ENCODE measurements at places on chromosomes 6 and 20.

DNA sequence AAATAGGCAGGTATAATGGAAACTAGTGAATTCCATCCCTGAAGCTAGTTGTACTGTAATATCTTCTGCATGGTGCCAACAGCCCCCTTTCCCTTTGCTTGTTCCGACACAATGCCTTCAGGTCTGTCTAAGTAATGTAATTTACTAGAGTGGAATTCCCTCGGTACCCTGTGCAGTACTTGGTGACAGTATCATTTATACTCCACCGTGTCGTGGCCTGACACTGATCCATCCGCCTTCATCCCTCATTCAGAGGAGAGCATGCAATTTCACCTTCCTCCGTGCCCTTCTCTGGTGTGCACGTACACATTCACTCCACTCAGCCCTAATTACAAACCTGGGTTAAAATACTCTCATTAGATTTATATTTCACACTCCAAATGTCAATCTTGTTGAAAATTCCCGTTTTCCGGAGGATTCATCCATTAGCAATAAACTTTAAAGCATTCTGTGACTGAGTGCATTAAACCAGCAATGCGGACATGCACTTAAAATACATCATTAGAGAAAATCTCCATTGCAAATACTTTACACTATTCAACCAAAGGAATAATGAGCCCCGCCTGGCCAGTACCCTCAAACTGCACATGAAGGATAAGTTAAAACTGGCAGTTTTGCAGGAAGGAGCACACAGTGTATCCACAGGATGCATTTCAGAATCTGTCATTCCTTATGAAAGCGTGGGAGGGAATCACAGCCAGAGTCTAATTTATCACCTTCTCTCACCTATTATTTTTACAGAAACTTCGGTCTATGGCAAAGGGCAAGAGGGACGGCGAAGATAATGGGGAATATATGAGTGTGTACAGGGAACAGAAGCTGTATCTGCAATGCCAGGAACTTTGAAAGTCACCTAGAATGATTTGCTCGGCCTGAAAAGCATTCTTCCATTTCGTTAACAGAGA lies 182.5 kb downstream of the GJA10 start:
- no peak for DNase-seq

DNA sequence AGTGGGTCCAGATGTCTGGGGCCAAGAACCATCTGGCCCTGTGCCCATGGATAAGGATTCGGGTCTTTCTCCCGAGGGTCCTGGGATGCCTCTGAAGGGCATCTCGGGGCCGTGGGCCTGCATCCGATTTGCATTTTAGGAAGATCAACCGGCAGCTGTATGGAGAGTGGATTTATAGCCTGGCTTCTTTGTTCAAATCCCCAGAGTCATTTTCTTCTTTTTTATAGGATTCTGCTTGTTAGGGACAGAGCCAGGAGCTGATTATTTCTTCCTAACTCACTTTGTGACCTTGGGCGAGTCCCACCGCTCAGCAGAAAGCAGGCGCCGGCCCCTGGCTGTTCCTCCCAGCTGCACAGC lies 52.9 kb upstream of the APCDD1L start:
- DNase-seq, result no peak

- no peak for DNase-seq
Observed at GRCh38 chr6:31114970-31115849, 610 bp downstream of the PSORS1C1 start.

- DNase-seq, result no peak
Observed at GRCh38 chr6:34600101-34600500, 44.0 kb upstream of the SPDEF start.

GRCh38 chr6:151241853-151242252 lies 2.1 kb downstream of the AKAP12 start:
- DNase-seq, result no peak

GRCh38 chr20:6921717-6922386 lies 154.4 kb downstream of the BMP2 start:
- no peak for DNase-seq

DNA sequence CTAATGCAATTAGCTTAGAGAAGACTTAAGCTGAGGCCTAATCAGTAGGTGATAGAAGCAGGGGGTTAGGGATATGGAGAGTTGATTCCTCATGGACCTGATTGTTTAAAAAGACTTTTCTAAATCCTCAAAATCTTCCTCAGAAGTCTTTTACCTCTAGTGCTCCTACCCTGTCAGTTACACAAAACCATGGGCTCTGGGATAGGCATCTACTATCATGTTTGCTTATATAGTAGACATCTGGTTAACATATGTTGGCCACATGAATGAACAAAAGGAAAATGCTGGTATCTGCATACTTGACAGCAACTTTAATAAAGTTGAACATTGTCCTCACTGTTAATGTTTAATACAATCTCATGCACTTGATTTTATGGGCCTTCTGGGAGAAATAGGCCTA lies 61.5 kb upstream of the FKBP1C start:
- DNase-seq, result no peak

DNA sequence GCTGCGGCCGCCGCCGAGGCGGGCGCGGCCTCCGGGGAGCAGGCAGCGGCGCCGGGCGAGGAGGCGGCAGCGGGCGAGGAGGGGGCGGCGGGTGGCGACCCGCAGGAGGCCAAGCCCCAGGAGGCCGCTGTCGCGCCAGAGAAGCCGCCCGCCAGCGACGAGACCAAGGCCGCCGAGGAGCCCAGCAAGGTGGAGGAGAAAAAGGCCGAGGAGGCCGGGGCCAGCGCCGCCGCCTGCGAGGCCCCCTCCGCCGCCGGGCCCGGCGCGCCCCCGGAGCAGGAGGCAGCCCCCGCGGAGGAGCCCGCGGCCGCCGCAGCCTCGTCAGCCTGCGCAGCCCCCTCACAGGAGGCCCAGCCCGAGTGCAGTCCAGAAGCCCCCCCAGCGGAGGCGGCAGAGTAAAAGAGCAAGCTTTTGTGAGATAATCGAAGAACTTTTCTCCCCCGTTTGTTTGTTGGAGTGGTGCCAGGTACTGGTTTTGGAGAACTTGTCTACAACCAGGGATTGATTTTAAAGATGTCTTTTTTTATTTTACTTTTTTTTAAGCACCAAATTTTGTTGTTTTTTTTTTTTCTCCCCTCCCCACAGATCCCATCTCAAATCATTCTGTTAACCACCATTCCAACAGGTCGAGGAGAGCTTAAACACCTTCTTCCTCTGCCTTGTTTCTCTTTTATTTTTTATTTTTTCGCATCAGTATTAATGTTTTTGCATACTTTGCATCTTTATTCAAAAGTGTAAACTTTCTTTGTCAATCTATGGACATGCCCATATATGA lies 3.2 kb downstream of the MARCKS start:
- no peak for DNase-seq

All from NCI-H748 treated with DMSO at 0.1 percent for 48 hours (cell line).